ENCODE measurements at places on chromosomes 2 and 18.

GRCh38 chr2:67724261-67724660, 327.1 kb downstream of the ETAA1 start:
- no peak for DNase-seq

DNA sequence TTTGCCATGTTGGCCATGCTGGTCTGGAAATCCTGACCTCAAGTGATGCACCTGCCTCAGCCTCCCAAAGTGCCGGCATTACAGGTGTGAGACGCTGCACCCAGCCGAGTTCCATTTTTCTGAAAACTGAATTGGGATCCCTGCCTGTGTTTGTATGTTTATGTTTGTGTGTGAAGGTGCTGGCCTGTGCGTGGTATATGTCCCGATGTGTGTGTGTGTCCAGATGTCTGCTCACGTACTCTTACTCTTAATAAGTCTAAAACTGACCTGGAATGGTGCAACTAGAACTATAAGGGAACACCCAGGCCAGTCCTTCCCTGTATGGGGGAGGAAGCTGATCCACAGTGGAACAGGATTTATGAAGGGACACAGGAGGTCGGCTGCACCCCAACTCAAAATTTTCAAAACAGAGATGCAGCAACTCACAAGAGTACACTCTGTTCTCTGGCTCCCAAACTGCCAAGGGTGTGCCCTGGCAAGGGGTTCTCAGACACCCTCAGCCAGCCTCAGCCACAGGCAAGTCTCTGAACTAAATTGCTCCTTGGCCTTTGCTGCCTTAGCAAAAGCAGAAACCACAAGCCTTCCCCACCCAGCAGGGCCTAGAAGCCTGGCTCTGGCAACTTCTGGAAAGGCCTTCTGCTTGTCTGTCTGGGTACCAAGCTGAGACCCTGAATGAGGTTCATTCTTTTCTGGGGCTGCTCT, 36.5 kb downstream of the RHOB start:
- no peak for DNase-seq

- no peak for DNase-seq
Measured at GRCh38 chr2:239264492-239264837, 136.4 kb downstream of the HDAC4 start.

DNA sequence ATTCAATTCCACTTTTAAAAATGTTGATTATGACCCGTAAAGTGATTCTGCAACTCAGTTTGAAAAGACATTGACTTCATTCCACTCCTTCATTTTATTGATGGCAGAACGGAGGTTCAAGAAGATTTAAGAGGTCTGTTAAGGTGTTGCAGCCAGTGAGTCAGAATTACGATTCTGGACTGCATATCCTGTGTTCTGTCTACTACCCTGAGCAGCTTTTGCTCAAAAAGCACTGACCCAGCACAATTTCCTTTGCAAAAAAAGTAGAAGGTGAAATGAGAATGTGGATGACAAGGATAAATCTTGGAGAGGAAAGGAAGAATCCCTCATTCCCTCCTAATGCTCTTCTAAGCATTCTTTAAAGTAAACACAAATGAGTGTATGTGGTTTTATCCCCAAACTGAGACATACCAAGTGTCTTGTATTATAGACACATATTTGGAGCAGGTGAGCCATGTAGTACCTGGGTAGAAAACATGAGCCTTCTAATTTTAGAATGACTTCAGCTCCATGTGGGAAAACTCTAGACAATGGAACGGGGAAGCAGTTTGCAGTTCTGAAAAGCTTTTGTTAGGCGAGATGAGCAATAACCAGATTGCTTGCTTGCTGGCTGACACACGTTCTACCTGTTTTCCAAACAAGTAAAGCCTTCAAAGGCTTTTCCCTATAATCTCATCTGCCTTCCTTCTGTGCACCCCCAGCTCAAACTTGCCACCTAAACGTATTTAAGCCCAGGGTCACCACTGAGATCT, 44.7 kb downstream of the TGFA start:
- no peak for DNase-seq

- DNase-seq = no peak
Measured at GRCh38 chr2:192551760-192552159, 357.0 kb upstream of the TMEFF2 start.
